Dermis microvascular lymphatic vessel endothelial cell (primary cell): ENCODE measurements at places on chromosomes 2 and 18. TPM values are rescaled to one million over a fixed set of nuclear protein-coding genes. Genes with fewer than 3 reads are reported as not detected.
A peak's percentile ranks its signal among the peaks of the same experiment; 100 is the strongest.

DNA sequence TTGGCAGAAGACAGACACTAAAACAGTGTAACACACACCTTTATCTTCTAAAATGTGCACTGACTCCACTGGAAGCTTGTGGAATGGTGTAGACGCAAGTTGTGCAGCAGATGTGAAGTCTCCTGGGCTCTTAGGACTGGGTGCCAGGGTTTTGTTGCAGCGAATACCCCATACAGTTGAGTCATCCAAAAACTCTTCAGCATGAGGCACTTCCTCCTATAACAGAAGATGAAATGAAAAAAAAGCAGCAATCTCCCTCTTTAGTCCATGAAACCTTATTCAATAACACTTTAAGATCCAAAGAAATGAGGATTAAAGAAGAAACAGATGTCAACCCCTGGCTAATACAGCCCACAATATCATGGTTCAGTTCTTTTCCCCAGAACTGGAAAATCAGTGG lies 22.2 kb downstream of the BUB1 start:
- no peak for DNase-seq

The OR6B2 gene
- total RNA-seq: not detected in 2 replicates

DNA sequence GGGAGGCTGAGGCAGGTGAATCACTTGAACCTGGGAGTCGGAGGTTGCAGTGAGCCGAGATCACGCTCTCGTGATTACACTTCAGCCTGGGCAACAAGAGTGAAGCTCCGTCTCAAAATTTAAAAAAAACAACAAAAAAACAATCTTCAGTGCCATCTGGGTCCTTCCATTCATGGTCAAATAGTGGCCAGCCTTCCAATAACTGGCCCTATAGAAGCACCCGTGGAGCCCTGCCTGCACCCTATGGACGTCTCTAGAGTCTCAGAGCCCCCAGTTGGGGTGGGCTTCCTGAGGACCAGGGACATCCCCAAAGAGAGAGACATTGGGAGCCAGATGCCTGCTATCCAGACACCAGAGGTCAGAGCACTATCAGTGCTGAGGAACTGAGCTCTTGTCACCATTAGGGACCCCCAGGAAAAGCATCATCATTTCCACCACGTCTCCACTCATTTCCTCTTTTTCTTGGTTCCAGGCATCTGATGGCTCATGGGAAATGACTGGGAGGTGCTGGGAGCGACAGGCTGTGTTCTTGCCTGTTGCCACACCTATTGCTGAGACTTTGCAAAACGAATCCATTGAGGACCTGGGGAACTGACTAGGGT lies 9.4 kb downstream of the NEU2 start:
- DNase-seq: no peak

DNA sequence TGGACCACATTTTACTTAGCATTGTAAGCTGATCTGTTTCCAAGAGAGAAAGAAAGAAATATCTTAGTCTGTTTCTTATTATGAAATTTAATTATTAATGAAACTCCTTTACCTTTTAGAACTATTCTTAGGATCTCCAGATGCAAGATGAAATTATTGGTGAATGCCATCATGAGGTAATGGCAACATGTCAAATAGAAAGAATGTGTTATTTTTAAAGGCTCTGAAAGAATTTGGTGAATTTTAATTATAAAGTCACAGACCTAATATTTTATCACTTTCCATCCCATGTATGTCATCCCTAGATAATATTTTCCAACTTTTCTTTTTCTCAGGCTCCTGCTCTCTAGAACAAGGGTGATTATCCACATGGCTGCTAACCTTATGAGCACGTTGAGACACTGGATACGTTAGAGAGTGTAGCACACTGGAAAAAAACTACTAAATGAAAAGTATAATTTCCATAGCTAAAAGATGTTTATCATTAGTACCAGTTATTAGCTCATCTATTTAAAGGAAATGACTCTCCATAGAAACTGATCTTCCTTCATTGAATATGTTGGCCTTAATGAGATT lies 95.2 kb upstream of the SCG2 start:
- no peak for DNase-seq

The HPCAL1 gene
- 34.3 and 45.3 TPM in 2 replicates for total RNA-seq

DNA sequence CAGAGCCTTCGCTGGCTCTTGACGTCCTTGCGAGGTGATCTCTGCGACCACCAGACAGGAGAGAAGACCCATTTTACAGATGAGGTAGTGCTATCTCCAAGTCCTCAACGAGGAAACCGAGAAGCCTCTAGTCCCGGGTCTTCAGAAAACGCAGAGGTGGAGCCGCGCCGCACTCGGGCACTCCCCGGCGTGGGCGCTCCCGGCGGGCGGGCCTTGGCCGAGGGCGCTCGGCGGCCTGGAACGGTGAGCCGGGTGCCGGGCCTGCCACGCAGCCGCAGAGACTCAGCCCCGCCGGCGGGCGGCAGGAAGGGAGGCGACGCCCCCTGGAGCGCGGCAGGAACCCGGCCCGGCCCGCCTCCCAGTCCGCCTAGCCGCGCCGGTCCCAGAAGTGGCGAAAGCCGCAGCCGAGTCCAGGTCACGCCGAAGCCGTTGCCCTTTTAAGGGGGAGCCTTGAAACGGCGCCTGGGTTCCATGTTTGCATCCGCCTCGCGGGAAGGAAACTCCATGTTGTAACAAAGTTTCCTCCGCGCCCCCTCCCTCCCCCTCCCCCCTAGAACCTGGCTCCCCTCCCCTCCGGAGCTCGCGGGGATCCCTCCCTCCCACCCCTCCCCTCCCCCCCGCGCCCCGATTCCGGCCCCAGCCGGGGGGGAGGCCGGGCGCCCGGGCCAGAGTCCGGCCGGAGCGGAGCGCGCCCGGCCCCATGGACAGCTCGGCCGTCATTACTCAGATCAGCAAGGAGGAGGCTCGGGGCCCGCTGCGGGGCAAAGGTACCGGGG lies at the start of gene CTDSP1:
TSS of gene CTDSP1 (plus strand) at position 478 of the 776 bp plus-strand sequence. CDS start at position 701, 223 bp downstream.
- peak; percentile 94 for DNase-seq

GRCh38 chr2:24046599-24046929 lies 627 bp downstream of the WDCP start:
- no peak for DNase-seq

GRCh38 chr2:12057436-12058166 lies 311.2 kb downstream of the LPIN1 start:
- no peak for DNase-seq

DNA sequence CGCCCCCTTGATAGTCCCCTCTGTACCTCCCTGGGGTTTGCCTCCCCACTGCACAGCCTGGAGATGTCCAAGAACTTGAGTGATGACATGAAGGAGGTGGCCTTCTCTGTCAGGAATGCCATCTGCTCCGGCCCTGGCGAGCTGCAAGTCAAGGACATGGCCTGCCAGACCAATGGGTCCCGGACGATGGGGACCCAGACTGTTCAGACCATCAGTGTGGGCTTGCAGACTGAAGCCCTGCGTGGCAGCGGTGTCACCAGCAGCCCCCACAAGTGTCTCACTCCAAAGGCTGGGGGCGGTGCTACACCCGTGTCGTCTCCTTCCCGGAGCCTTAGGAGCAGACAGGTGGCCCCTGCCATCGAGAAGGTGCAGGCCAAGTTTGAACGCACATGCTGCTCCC lies 119.9 kb downstream of the MTCL1 start:
- DNase-seq: no peak

The CPO gene
- not detected in 2 replicates for total RNA-seq

The OXER1 gene
- not detected in 2 replicates for total RNA-seq

The DYNAP gene
- not detected in 2 replicates for total RNA-seq

The IL1RL1 gene
- total RNA-seq: 0.13 and 0.90 TPM in 2 replicates

- DNase-seq: no peak
Measured at GRCh38 chr18:75267643-75268363, 57.2 kb downstream of the TSHZ1 start.

- DNase-seq: no peak
Measured at GRCh38 chr2:18245375-18245774, 315.1 kb downstream of the RDH14 start.

DNA sequence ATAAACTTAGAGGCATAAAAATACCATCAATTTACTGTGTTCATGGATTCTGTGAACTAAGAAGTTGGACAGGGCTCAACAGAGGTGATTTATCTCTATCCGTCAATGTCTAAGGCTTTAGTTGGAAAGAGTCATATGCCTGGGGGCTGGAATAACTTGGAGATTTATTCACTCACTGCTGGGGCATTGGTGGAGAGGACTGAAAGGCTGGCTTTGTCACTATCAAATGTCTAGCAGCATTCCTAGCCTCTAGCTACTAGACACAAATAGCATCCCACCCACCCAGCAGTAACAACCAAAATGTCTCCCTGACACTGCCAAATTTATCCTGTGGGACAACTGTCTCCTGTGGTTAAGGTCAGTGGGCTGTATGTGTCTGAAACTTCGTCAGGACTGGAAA lies 71.0 kb downstream of the EVA1A start:
- DNase-seq: no peak

The TEX44 gene
- not detected in 2 replicates for total RNA-seq

DNA sequence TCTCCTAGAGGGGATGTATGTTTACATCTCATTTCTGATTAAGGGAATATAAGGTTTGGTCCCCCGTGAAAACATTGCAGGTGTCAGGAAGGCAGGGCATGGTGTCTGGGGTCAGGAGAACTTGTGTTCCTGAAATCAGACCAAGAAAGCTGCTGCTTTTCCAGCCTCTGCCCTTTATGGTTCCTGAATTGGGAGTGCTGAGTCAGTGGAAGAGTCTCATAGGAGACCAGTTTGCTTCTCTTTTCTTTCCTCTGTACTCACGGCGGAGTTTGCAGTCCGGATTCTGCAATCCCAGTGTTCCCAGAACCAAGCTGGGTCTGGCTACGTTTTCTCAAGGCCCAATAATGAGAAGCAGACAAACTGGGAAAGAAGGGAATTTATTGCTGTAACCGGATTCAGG lies 5.1 kb upstream of the MARCO start:
- DNase-seq: no peak

The MROH2A gene
- not detected in 2 replicates for total RNA-seq

- no peak for DNase-seq
Measured at GRCh38 chr2:164600763-164601162, 20.5 kb downstream of the GRB14 start.

- DNase-seq: no peak
Measured at GRCh38 chr2:189421644-189422043, 19.6 kb upstream of the WDR75 start.

The MC5R gene
- not detected in 2 replicates for total RNA-seq

The TYMS gene
- 27.6 and 33.8 TPM in 2 replicates for total RNA-seq

The TEKT4 gene
- not detected in 2 replicates for total RNA-seq

DNA sequence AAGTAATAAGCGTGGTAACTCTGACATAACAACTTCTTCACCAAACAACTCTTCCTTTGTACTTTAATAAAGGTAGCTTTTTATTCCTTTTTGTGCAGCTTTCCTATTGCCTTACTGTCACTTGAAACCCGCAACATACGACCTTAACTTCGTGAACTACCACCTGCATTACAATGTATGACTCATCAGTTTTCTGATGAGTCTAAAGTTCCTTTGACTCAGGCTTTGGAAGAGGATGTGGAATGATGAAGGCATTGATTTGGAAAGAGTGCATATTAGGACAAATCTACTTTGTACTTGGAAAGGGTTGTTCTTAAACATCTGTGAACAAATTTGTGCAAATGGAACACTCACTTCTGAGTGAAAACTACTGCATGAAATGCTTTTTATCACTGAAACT lies 1012.1 kb downstream of the TMEM182 start:
- DNase-seq: no peak

DNA sequence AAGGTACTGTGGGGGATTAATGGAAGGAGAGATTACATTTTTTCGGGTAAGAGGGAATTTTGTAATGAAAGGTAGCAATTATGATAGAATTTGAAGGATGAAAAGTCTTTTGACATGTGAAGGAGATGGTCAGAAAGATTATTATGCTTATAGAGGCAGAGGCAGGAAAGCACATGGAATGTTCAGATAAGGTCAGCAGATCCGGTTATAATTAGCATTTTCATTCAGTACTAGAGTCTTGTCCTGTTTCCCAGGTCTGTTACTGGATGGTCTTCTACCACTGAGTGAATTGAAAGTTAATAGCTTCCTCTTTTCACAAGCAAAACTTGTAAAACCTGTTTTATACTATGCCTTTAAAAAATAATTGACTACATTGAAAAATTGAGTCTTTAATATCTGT lies 116.9 kb downstream of the PHLPP1 start:
- peak; percentile 38 for DNase-seq

- DNase-seq: no peak
Measured at GRCh38 chr2:69180227-69180626, 167.2 kb downstream of the ANTXR1 start.

The TSPYL6 gene
- not detected in 2 replicates for total RNA-seq

DNA sequence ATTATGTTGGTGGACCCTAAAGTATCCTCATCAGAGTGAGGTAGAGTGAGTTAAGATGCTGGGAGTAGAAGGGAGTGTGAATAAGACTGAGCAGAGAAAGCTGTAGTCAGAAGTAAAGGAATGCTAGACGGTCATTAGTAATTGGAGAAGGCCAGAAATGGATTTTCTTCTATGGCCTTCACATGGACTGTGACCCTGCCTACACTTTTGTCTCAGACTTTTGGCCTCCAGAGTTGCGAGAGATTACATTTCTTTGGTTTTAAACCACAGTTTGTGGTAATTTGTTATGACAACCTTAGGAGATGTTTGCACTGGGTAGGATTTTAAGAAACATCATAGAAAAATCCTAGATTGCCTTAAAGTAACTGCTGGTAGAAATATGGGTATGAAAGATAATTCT lies 1267.7 kb upstream of the TMEFF2 start:
- DNase-seq: no peak

The EGR4 gene
- total RNA-seq: not detected in 2 replicates

- no peak for DNase-seq
Measured at GRCh38 chr18:79283929-79284328, 111.8 kb upstream of the NFATC1 start.

- no peak for DNase-seq
Measured at GRCh38 chr2:776038-776437, 98.8 kb upstream of the TMEM18 start.

DNA sequence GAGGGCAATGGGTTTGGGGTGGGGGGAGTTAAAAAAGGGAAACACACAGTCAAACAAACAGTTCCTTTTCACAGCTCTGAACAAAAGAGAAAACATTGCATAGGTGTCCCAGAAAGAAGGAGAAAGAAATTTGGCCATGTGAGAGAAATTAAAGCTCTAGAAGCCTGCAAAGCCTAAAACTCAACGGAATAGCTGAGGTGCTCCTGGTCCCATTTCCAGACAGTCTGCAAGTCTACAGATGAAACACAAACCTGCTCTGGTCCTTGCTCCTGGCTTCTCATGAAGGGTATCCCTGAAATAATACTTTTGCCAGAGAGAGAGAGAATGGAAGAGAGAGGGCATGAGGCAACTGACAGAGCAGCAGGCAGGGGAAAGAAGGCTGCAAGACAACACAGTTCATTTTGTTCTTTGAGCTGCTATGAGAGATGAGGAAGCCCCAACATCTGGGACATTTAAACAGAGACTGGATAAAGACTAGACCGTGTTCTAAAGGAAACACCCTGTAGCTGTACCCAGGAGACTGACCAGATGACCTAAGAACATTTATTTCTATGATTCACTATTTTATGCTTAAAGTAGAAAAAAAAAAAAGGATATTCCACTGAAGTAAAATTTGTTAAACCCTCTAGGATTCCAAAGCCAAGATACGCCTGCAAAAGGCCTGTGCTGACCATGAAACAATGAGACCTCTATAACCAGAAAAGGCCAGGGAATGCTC lies 57.3 kb upstream of the CYP26B1 start:
- DNase-seq: no peak

DNA sequence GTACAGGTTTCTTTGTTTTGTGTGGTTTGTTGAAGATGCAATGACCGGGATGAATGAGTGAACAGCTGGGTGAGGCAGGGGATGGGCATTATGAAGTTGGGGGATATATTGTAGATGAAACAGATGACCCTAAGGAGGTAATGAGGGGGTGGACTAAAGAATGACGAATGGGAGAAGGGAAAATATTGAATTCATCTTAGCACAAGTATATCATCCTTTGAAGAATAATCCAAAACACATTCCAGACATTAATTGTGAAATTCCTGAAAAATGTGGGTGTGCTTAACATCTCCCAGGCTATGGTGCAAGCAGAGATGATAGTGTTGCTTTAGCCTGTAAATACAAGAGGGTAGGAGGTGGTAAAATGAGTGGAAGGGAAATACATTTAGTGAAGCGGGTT lies 5.8 kb downstream of the CRIM1 start:
- DNase-seq: no peak
